ENCODE measurements at places on chromosomes 16 and 17.

GRCh38 chr17:60141111-60142018, 8.4 kb upstream of the CA4 start:
- no peak for DNase-seq

- DNase-seq, result no peak
These were observed 55.3 kb downstream of the GDPD1 start for GRCh38 chr17:59275618-59276017.

DNA sequence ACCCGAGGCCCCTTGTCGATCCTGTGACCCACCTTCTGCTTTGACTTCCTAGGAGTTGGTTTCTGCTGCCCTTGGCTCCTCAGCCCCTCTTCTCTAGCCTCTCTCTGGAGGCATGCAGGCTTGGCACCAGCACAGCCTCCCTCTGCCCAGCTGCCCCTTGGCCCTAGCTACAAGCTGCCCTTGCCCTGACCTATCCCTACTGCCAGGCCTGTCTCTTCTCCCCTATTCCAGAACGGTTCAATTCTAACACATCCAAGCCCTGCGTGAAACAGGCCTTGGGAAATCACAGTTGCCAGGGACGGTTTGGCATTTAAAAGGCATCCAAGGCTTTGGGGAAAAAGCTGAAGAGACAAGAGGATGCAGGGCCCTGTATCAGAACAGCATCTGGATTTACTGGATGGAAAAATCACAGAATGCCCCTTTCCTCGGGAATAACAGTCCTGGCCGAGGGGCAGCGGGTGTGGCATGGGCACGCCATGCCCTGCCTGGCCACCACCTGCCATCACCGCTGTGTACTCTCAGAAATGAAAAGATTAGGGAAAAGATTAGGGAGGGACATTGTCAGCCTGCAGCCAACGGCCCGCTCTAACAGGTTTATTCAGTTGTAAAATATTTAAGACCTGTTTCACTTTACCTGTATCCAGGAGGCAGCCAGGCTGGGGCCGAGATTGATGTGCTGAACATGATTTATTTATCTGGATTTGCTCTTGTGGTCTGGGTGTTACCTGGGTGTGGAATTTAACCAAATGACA, 15.8 kb downstream of the RAI1 start:
- no peak for DNase-seq

DNA sequence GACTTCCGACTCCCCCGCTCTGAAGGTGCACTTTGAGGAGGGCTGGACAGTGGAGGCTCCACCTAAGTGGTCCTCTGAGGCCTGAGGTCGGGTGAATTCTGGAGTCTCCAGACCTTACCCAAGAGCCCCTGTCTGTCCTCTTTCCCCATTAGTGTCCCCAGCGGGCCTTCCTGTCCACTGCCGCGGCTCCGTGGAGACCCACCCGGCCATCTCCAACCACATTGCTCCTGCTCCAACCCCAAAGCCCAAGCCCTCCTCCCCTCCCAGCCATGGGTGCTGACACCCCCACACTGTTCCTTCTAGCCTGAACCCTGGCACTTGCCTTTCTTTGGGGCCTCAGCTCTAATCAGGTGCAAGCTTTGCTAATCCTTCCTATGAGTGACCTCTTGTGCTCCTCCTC, 283.1 kb upstream of the TNRC6C start:
- DNase-seq, result no peak

DNA sequence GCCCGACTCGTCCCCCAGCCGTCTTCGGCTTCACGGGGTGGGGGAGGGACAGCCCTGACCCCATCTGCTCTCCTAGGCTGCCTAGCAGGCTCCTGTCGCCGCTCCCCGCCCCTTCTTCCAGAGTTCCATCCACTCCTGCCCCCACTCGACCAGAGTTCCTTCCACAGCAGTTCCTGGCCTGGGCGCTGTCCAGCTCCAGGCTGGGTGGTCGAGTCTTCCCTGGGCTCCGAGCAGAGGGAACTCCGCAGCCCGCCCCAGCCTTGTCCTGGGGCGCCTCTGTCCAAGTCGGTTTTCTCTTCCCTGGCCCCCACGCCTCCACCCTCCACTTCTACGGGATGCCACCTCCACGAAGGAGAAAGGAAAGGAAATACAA, 1.4 kb downstream of the PYY start:
- no peak for DNase-seq

- DNase-seq, result no peak
These were observed 6.2 kb downstream of the ENGASE start for GRCh38 chr17:79080761-79081290.

DNA sequence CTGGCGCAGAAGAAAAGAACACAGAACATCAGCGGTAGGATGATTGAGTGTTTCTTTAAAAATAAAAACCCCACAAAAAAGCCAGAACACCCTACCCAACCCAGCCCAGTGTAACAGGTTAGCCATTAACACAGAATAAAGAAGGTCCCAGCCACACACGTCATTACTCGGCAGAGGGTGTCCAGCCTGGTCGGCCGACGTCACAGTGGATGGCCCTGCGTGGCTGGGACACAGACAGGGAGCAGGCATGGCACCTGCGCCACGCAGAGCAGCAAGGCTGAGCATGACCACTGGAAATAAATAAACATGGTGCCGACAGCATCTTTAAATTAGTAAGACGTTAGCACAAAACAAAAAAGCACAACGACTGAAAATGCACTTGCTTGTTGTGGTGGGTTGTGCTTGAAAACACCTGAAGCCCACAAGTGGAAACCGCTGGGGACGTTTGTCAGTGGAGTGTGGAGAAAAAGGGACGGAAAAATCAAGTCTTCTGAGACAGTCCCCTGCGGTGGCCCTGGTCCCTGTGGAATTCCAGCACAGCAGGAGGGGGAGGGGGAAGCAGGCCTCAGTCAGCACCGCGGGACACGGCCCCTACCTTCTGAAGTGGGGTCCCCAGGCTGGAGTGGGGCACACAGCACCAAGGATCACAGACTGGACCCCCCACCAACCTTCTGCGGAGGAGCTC, 39.2 kb downstream of the SLC7A5 start:
- DNase-seq, result no peak

DNA sequence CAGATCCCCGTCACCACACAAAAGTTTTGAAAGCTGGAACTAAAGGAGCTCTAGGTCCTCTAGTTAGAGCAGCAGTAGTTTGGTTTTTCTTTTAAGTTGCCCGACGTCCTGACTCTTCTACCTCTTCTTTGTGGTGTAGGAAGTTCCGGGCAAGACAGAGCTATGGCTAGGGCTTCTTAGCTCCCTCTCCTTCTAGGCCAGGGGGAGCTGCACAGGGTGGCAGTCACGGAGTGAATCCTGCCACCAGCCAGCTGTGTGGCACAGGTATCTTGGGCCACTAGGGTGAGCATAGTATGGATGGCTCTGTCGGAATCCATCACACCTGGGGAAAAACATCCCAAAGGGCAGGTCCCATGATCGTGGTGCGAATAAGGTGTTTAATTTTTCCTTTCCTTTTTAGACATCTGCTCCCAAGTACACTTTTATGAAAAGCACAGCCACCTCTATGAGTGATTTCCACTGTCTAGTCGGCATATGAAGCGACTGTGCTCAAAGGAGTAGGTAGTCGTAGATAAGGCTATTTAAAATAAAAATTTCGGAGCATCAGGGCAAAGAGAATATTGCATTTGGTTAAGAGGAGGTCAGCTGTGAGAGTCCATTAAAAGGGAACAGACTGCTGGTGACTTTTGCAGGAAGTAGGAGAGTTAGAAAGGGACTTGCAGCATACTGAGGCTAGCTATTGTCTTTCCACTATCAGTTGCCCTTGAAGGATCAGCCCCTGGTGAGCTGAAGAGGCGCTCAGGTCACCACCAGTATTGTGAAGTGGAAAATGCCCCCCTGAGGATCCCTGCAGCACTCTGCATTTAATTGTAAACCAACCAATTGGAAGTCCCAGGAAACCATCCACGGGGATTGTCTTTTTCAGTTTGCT, 2.1 kb downstream of the PRKCA start:
- DNase-seq, result no peak

- no peak for DNase-seq
These were observed 24.8 kb downstream of the PITPNC1 start for GRCh38 chr17:67401598-67402504.

- DNase-seq, result no peak
These were observed 965 bp upstream of the TMC6 start for GRCh38 chr17:78129351-78130089.
